ENCODE measurements at places on chromosomes 2 and 18.

DNA sequence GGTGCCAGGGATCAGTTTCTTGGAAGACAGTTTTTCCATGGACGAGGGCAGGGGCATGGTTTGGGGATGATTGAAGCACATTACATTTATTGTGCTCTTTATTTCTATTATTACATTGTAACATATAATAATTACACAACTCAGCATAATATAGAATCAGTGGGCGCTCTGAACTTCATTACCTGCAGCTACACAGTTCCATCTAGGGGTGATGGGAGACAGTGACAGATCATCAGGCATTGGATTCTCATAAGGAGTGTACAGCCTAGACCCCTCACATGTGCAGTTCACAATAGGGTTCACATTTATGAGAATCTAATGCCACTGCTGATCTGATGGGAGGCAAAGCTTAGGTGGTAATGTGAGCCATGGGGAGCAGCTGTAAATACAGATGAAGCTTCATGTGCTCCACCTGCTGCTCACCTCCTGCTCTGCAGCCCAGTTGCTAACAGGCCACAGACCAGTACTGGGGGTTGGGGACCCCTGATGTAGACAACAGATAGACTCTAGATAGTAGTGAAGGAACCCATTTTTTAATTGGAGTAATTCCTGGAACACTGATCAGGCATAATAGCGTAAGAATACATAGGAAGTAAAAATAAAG is 41.5 kb upstream of the MC4R start:
- no peak for DNase-seq

GRCh38 chr2:40556739-40557138 is 104.8 kb upstream of the SLC8A1 start:
- no peak for DNase-seq

DNA sequence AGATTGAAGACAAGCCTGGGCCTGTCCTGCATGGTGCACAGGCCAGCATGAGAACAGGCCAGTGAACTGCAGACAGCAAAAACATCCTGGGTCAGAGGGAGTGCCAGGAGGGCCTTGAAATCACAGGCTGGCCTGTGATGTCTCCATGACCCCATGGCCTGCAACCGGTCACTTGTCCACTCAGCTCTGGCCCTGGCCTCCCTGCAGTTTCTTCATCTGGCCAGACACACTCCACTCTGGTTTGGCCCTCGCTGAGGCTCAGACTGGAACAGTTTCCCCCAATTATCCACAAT is 12.6 kb downstream of the CYRIA start:
- no peak for DNase-seq

DNA sequence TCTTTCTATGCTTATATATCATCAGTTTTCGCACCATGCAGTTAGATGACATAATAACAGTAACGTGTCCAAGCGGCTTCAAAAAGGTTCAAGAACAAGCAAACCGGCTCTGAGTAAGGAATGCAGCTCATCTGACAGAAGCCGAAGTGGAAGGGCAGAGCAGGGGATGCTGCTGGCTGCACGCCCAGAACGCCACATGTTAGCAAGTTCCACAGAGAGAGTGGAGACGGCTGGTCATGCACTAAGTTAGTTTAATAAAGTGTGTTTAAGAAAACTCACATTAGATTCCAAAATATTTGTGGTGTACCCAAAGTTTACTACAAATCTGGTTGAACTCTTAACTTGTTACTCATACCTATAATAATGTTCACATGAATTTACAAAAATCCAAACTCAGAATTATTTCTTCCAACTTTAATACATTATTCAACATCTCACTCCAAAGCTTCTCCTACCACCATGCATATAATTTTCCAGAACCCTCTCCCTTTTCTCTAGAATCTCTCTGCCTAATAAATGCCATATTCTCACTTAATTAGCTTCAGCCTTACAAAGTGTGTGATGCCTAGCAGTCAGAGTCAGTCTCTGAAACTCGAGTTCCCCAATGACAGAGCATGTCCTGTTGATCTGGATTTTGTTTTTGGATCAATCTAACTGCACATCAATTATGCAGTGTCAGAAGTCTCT is 170.0 kb downstream of the DNAH7 start:
- DNase-seq: peak; percentile 93

GRCh38 chr2:135590619-135591260 is 59.5 kb downstream of the R3HDM1 start:
- no peak for DNase-seq

- no peak for DNase-seq
Measured at GRCh38 chr2:110777531-110778311, 45.3 kb downstream of the ACOXL start.

DNA sequence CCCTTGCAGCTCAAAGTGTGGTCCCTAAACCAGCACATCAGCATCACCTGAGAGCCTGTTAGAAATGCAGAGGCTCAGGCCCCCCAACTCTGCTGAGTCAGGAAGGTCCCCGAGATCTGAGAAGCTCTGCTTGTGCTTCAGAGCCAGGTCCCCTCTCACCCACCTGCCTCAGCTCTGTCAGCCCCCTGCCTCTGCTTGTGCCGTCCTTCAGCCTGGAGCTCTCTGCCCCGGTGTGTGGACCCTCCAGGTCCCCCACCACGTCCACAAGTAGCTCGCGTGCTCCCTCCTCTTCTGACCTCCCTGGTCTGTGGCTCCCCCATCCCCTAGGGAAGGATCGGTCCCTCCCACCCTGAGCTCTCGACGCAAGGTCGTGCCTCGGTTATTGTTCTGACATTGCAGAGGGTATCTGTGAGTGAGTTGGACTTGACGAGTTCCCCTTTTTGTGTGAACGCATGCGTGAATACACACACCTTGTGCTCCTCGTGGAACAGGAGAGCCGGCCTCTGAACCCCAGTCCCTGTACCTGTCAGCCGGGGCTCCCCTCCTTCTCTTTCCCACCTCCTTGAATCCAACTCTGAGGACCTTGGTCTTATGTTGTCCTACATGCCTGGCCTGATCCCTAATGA is 75.5 kb upstream of the TAF1B start:
- DNase-seq: no peak

GRCh38 chr2:42850016-42850805 is 57.8 kb upstream of the HAAO start:
- DNase-seq: no peak

DNA sequence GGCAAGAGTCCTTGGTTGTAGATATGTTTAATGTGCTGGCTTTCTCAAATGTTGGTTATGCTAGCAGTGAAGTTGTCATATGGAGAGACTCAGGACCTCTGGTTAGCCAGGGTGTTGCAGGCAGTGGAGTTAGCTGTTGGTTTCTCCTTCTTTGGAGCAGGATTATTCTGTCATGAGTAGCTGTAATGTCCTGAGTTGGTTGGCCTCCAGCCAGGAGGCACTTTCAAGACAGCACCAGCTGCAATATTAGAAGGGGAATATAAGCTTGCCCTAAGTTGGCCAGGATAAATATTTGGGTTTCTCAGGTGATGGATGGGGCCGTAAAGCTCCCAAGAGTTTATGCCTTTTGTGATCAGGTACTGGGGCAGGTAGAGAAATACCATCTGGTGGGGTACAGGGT is 65.5 kb downstream of the MSTN start:
- peak; percentile 1 for DNase-seq

DNA sequence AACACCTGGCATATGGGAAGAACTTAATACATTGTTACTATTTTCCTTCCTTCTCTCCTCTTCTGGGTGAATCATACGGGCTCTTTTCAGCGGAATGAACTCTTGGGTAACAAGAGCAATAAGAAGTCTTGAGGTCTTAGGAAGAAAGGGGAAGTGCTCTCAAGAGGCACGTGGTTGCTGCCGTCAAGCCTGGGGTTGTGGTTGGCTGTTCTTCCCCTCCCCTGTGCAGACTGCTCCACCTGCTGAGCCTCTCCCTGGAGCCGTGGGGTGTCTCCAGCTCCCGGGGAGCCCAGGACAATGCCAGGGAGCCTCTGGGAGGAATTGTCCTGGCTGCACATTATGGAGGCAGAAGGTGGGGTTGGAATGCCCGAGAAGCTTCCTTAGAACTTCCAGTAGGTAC is 19.4 kb downstream of the TOGARAM2 start:
- no peak for DNase-seq

GRCh38 chr2:217077831-217078407 is 218.1 kb upstream of the TNP1 start:
- DNase-seq: no peak

DNA sequence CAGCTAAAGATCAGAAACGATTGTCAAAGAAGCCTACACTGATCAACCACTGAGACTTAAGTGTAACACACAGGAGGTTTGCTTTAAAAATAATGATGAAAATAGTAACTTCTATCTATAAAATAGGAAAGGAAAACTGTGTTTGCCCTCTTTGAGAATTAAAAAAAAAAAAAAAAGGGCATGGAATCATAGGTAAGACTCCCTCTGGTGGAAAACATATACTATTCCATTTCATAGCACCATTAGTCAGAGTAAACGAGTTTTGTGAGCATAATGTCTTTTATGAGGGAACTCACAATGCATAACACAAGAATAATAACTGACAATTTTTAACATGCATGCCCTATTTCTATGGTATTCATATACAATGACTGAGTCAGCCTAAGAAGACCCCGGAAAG is 36.3 kb downstream of the SLC35F5 start:
- DNase-seq: no peak

DNA sequence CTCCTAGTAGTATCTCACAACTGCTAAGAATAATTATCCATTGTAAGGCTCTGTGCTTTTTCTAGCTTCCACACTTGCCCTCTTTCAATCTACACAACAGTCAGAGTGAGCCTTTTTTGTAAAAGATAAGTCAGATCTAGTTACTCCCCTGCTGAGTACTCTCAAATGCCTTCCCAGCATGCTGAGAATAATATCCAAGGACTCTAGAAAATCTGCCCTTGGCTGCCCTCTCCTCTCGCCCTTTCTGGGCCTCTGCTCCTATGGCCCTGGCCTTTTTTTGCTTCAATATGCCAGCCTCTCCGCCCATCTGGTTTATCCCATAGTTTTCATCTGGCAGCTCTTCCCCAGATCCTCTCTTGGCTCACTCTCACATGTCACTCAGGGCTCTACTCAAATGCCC is 455.9 kb upstream of the UBE2E3 start:
- DNase-seq: no peak

DNA sequence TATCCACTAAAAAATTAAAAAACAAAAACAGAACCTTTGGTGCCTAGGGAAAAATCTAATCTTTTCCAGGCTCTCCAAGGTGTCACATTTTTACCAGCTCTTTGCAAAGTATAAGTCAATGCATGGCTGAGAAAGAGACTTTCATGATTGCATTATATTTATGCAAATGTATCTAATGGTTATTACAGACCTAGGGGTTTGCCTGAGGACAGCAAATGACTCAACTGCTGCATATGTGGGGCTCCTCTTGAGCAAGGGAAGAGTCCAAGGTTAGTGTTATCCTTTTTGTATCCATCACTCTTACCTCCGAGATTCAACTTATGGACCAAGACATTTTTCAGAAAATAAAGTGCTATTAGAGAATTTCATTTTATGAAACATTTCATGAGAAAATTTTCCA is 33.9 kb upstream of the RMP24 start:
- DNase-seq: no peak

DNA sequence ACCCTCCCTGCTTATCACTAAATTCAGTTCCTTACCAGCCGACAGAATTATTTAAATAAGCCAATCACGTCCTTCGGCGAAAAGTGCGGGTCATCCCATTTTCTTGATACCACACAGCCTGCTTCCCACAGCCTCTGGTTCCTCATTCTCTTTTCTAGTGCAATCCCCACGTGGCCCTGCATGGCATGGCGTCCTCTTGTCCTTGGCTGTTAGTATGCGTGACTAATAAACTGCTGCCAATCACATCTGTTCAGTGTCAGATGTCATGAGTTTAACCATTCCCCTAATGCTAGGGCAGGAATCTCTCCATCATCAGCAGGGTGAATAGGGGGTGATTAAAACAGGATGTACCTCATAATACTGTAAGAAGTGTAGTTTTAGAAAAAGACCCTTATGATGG is 62.8 kb upstream of the TSPYL6 start:
- no peak for DNase-seq

DNA sequence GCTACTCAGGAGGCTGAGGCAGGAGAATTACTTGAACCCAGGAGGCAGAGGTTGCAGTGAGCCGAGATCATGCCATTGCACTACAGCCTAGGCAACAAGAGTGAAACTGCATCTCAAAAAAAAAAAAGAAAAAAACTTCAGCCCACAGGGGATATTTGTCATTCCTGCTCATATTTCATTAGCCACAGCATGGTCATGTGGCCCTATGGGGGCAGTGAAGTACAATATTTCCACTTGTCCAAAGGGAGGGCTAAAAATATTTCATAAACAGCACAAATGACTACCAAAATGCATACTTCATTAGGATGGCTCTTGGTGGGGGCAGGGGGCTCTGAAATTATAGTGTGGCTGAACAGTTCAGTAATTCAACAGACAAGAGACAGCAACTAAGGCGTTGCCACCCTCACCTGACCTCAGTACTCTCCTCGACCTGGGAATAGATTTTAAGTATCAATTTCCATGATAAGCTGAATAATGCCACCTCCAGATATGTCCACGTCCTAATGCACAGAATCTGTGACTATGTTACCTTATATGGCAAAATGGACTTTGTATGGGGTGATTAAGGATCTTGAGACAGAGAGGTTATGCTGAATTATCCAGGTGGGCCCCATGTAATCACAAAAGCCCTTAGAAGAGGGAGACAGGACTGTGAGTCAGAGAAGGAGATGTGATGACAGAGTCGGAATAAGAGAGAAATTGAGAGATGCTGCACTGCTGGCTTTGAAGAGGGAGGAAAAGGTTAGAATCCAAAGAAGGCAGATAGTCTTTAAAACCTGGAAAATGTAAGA is 158.2 kb upstream of the CRIM1 start:
- no peak for DNase-seq

- no peak for DNase-seq
Measured at GRCh38 chr18:13163167-13163927, 55.2 kb upstream of the LDLRAD4 start.

DNA sequence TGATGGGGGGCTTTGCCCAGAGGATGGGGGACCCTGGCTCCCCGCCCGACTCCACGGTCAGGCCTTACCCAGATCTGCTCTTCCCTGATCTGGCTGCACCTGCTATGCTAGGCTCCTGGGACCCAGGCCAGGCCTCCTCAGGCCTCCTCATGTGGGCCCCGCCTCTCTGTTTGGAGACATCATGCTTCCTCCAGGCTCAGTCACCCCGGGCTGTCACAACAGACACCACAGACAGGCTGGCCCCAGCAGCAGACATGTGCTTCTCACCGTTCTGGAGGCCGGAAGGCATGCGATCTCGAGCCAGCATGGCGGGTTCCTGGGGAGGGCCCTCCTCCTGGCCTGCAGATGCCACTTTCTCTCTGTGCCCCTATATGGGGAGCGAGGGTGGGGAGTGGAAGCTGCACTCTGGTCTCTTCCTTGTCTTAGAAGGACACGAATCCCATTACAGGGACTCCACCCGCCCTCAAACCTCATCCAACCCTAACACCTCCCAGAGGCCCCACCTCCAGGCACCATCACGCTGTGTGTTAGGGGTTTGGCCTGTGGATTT is 10.8 kb upstream of the NEU4 start:
- no peak for DNase-seq

- DNase-seq: no peak
Measured at GRCh38 chr2:228329282-228329681, 147.8 kb upstream of the SPHKAP start.

DNA sequence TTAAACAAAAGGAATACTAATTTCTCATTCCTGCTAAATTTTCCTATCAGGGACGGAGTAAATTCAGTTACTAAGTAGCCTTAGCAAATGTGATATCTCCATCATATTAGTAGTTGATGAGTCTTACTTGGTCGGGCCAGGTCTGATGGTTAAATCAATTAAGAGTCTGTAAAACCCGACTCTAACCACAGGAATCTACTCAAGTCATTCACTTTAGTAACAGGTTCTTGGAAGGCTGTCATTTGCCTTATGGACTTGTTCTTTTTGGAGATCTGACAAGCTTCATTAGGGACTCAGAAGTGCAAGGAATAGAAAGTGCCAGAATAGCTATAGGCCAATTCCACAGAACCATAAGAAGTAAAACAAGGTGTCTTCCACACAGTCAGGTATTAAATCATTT is 119.0 kb downstream of the GCA start:
- DNase-seq: no peak

Measured in retinal pigment epithelial cell (primary cell).